CD4-positive, alpha-beta T cell treated with Interleukin-6 at 100 ng/mL for 8 hours (primary cell): ENCODE measurements at places on chromosomes 2 and 18.

DNA sequence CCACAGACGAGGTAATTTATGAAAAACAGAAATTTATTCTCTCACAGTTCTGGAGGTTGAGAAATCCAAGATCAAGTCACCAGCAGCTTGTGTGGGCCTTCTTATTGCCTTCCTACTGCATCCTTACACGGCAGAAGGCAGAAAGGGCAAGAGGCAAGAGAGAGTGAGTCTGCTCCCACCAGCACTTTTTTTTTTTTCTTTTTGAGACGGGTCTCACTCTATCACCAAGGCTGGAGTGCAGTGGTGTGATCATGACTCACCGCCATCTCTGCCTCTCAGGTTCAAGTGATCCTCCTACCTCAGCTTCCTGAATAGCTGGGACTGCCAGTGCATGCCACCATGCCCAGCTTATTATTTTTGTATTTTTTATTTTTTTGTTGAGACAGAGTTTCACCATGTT, 78.5 kb upstream of the HK2 start:
- no peak for DNase-seq

- DNase-seq: no peak
Measured at GRCh38 chr2:205527801-205528200, 154.5 kb upstream of the NRP2 start.

DNA sequence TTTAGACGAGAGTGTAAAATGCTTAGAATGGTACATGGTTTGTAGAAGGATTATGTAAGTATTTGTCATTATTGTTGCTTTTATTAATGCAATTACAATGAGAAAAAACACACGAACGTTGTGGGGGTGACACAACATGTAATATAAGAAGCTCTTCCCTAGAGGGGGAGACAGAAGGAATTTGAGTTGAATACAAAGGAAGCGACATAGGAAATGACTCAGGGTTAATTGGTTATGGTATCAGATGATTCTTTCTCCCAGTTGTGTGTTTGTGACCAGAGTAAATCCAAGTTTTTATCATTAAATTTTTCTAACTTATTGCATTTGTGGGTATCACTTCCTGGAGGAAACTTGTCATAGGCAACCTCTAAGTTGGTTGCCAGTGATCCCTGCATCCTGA, 625.6 kb upstream of the CDH2 start:
- DNase-seq: no peak

GRCh38 chr18:38886235-38886634, 1320.6 kb upstream of the CELF4 start:
- DNase-seq: no peak

DNA sequence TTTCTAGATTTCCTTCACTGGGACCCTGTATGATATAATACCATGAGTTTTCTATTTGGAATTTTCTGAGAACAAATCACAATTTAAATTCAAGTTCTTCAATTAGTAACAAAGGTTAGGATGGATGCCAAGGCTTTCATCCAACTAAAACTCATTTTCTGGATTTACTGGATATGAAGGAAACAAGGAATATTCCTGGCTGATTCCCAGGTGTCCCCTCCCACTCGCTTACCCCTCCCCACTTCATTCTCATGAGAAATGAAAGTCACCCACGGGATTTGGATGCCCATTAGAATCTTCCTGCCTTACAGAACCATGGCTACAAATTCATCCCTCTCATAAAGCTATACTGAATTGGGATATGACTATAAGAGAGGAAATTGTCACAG, 40.0 kb downstream of the RNU4ATAC start:
- DNase-seq: no peak

DNA sequence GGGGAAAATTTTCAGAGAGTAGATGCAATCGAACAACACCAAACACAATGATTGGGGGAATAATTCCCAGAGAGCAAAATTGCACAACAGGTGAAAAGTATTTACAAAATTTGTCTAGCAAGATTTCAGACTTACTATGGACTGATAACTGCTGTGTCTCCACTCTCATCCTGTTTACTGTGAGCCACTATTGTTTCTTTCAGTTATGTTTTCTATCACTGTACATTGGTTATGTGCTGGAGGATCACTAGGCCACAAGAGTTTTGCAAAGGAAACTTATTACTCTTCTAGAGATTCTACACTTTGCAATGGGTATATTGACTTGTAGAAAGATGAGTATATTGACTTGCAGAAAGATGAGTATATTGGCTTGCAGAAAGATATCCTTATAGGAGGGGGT, 934.1 kb upstream of the CRIM1 start:
- DNase-seq: no peak

DNA sequence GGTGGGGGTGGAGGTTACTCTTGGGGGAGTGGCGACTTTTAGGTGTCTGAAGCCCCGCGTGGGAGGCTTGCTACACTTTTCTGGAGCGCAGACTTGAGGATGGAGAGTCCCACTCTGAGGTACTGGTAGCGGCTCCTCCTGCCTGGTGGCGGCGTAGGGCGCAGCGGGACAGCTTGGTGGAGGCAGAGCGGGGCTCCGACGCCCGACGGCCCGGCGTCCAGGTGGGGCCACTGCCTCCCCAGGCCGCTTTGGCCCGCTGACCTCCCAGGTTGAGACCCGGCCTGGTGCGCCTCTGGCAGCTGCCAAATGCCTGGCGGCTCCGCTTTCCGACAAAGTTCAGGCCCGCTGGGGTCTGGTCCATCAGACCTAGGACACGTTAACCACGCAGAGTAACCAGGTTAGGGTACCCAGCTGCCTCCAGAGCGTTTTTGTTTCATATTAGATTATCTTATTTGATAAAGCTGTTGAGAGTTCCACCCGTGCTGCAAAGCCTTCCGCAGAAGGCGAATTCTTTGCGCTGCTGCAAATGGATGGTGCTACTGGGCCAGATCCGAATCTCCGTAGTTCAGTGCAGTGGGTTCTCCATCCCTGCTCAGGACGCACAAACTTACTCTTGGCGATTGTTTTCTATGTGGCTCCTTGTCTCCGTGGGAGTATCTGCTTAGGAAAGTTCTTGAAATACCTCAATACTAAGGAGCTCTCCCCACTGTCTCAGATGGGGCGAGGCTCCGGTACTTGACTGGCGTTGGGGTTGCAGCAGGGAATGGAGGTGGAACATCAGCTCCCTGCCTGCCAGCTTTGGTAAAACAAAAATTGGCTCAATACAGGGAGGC, 405.9 kb downstream of the XIRP2 start:
- no peak for DNase-seq

DNA sequence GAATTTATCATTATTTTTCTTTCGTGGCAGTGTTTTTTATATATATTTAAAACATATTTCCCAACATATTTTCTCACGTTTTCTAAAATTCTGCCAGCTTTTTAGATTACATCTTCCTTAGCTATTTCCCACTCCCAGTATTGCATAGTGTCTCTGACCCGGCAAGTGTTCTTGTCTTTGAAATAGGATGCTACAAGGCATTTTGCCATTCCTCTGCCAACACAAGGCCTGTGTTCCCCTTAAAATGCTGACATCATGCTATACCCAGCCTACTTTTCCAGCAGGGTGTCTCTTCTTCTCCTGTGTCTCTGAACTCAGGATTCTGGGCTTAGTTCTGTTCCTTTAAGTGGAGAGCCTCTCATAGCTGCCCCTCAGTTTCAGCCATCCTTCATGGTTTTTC, 115.2 kb downstream of the DIS3L2 start:
- no peak for DNase-seq
